ENCODE measurements at places on chromosomes 2 and 18.

DNA sequence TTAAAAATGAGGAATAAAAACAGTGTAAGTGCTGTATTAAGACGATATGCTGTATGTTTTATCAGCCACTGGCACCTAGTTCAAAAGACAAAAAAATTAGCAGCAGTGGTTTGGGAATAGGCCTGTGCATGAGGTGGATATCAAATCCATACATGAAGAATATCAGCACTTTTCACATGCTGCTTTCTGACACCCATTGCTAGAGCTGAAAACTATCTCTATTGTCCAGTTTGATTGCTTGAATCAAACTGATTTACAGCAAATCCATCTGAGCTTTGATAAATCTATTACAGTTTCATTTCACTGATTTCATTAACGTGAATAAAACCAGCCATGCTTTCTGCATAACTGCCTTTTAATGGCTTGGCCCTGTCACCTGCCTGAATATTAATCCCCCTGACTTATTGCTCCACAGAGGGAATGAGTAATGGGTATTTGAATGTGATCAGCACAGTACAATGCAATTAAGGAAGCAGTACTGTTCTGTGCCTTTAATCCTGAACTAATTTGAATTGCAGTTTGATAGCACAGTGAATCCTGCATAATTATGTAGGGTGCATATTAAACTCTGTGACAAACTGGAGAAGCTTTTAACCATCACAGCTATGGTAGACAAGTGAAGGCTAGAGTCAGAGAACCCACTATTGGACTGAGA, 154.0 kb downstream of the GPD2 start:
- no peak for DNase-seq

DNA sequence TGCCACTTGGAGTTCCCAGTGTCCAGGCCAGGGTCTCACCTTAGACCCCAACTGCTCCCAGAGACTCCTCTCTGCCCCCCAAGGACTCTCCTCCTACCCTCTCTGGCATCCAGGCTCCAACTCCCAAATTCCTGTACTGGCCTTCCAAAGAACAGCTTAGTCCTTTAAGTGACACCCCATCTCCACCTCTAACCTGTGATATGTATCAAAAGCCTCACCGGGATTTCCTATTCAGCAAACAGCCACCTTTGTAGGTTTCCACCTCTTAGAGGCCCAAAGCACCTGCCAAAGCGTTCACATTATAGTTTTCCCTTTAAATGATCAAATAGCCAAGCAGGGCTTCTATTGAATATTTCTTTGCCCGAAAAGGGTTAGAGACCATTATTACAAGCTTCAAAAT, 2.7 kb upstream of the COPS8 start:
- DNase-seq: no peak

DNA sequence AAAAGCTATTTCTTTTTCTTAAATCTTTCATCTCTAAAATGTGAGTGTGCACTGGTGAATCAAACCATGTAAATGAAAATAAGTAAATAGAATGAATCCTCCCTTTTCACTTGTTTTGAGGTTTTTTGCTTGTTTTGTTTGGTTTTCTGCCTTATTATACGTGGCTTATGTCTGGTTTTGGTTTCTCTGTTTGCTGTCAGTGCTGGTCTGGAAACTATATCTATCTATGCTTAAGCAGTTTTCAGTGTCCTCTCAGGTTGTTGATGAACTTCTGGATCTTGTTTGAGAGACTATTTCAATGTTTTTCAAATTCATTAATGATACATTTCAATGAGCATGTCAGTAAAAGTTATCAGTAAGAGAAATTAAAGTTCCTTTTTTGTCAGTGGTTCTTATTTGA, 48.1 kb upstream of the TNFRSF11A start:
- no peak for DNase-seq

GRCh38 chr2:128439031-128439790, 120.5 kb upstream of the HS6ST1 start:
- no peak for DNase-seq

DNA sequence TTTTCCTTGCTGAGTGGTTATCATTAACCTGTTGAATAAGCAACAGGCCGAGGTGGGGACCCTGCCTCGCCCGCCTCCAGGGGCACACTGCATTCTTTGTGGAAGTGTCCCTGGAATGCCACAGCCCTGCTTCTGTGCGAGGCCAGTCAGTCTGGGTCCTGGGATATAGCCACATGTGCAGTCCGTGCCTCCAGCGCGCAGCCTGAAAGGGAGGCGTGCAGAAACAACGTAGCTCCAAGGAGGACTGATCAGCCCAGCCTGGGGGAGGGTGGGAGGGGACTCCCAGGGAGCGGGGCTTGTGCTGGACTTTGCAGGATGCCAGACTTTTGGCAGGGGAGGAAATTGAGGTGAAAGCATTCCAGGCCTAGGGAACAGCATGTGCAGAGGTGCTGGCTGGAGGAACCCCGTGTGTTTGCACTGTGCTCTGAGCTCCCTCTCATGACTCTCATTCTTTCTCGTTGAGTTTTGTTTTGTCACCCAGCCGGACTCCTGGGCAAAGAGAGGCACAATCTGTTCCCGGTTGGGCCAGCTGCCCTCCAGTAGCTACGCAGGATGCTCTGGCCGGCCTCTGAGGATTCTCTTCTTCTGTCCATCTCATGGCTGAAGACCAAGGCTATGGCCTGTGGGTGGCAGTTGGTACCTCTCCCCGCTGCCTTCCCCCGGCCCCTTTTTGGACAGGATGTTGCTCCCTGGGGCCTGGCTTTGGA, 39.7 kb downstream of the HPCAL1 start:
- DNase-seq: no peak

- no peak for DNase-seq
Measured at GRCh38 chr2:6864923-6865345, 773 bp downstream of the CMPK2 start.

GRCh38 chr2:178234648-178235047, 40.3 kb downstream of the OSBPL6 start:
- no peak for DNase-seq

- DNase-seq: no peak
Measured at GRCh38 chr18:69097349-69097748, 299.5 kb downstream of the CCDC102B start.

Measured in NT2/D1 (cell line).